Suprapubic skin (tissue), 4 donors: ENCODE measurements at places on chromosomes 7 and 10. TPM values are rescaled to one million over a fixed set of nuclear protein-coding genes. Genes with fewer than 3 reads are reported as not detected.

Gene TYW1B
- total RNA-seq, result 5.5 TPM

DNA sequence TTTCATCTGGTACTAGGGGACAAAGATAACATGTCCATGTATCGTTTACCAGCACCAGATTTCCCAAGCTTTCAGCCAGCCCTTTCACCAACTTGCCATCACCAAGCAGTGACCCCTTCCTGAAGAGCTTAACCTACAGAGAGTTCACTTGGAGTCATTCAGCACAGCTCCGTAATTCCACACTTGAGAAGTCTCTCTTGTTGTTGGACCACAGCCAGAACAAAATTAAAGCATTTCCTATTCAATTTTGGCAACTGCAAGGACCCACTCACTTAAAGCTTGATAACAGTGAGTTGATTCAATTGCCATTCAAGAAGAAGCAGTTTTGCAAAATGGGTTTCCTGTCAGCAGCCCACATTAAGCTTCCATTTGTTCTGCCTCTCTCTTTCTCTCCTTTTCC is 88.5 kb upstream of the LRRTM3 start:
- no peaks in the 10 kb centered on the region for H3K4me1 ChIP-seq
- H3K27me3 ChIP-seq, result no peaks in the 10 kb centered on the region
- no peaks in the 10 kb centered on the region for H3K36me3 ChIP-seq
- no peak overlapping the region for H3K27ac ChIP-seq
- no peak for DNase-seq

Gene CPVL
- total RNA-seq, result 10.9 TPM

Gene RSPH10B2
- total RNA-seq, result not detected

GRCh38 chr7:37445064-37445723 is 3.5 kb downstream of the ELMO1 start:
- H3K4me3 ChIP-seq, result no peak overlapping the region
- H3K27me3 ChIP-seq, result peaks cover 4% of the 10 kb centered on the region
- peaks cover 39% of the 10 kb centered on the region for H3K4me1 ChIP-seq
- DNase-seq, result no peak

Gene PRLHR
- not detected for total RNA-seq

DNA sequence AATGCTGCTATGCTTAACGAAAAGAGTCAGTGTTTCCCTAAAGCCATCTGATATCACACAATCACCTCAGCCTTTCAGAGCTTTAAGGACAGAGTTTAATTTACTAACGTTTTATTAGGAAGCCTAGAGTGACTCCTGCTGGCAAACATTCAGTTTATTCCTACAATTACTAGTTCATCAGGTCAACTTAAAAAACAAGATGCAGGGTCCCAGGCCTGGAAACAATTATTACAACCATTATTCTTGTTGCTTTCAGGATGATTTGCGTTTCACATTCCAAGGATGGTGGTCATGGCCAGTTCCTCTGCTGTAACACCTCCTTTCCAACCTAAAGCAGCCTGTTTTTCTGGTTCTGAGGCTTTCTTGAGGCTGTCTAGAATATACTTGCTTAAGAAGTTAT is 1.5 kb upstream of the FAM53B start:
- DNase-seq, result no peak
- H3K36me3 ChIP-seq, result no peaks in the 10 kb centered on the region
- H3K27me3 ChIP-seq, result no peaks in the 10 kb centered on the region

- no peak overlapping the region for H3K27ac ChIP-seq
- H3K4me1 ChIP-seq, result no peaks in the 10 kb centered on the region
- no peak for DNase-seq
- H3K27me3 ChIP-seq, result no peaks in the 10 kb centered on the region
Observed at GRCh38 chr7:85011127-85011526, 175.7 kb downstream of the SEMA3D start.

GRCh38 chr7:125033506-125033905 is 103.9 kb upstream of the POT1 start:
- H3K4me1 ChIP-seq, result no peaks in the 10 kb centered on the region
- H3K4me3 ChIP-seq, result no peak overlapping the region
- DNase-seq, result no peak
- H3K36me3 ChIP-seq, result no peaks in the 10 kb centered on the region
- H3K27ac ChIP-seq, result no peak overlapping the region

DNA sequence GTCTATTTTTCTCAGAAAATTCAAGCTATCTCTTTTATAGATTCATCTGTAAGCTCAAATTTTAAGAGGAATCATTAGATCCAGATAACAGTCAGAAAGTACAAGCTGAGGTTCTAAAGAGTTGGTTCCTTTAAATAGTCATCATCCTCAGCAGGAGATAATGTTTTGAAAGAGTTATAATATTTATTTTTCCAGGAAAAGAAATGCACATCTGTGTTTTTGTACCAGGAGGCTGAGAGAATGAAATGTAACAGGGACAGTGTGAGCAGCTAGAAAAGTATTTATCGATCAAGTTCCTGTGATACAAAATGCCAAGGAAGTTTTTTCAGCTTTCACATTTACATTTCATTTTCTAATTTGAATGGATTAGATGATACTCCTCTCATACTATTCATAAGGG is 120.2 kb upstream of the LRRTM3 start:
- no peak overlapping the region for H3K4me3 ChIP-seq
- H3K27ac ChIP-seq, result no peak overlapping the region
- H3K36me3 ChIP-seq, result no peaks in the 10 kb centered on the region
- no peaks in the 10 kb centered on the region for H3K4me1 ChIP-seq
- DNase-seq, result no peak

Gene CALHM1
- total RNA-seq, result not detected

DNA sequence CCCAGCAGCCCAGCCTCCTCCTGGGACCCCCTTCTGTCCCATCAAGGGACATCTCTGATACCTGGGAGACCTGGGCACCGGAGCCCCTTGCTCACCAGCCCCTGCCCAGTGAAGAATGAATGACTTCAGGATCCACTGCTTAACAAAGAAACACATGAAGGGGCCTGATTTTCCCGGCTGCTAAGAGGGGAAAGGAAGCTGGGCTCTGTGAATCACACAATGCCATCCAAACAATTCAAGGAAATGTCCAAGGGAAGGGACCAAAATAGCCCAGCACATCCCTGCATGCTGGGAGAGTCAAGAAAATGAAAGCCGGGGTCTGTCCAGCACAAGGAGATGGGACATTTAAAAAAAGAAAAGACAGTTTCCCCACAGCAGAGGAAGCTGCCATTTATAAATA is 128.7 kb upstream of the JCAD start:
- H3K36me3 ChIP-seq, result no peaks in the 10 kb centered on the region
- no peak overlapping the region for H3K4me3 ChIP-seq
- peaks cover 17% of the 10 kb centered on the region for H3K4me1 ChIP-seq
- peak overlapping the region; percentile 49 for H3K27ac ChIP-seq
- no peak for DNase-seq
- no peaks in the 10 kb centered on the region for H3K27me3 ChIP-seq

- no peaks in the 10 kb centered on the region for H3K27me3 ChIP-seq
- DNase-seq, result no peak
- H3K36me3 ChIP-seq, result no peaks in the 10 kb centered on the region
- peaks cover 10% of the 10 kb centered on the region for H3K4me1 ChIP-seq
Observed at GRCh38 chr10:110429301-110429700, 68.4 kb upstream of the DUSP5 start.
